ENCODE measurements at places on chromosomes 6 and 20. TPM values are rescaled to one million over a fixed set of nuclear protein-coding genes. Genes with fewer than 3 reads are reported as not detected.

SAMD10 gene
- 0.99 TPM for total RNA-seq

ATP9A gene
- 53.7 TPM for total RNA-seq

ANKS1A gene
- total RNA-seq = 7.8 TPM

GRCh38 chr6:135298455-135298854 is 117.3 kb downstream of the MYB start:
- no peak for DNase-seq

RCAN2 gene
- total RNA-seq = 5.6 TPM

DNA sequence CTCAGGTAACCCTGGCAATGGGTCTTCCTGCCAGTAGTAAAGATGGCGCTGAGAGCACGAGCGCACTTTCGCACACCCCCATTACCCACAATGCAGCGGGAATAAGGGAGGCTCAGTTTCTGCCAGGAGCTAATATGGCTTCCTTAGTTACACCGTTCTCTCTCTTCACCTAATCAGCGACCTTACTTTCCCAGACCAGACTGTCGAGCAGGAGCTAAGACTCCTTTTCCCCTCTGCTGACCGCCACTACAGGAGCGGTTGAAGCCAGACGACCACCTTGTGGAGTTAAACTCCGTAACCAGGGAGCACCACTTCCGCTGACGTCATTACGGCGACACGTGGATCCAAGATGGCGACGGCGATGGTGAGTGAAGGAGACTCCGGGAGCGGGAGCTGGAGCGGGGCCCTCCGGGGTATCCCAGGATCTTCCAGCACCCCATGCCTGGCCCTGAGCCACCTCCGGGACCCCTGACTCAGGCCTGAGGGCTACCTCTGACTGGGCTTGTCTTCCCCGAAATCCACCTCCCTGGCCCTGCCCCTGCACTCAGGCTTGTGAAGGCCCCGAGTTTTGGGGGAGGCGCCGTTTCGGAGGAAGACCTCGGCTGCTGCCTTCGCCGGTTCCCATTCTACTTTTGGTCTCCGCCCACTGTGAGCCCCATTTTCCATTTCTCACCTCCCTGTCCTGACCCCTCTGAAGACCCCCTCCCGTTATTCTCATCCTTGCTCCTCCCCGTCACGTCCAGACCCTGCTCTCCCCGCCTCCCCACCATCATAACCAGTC is at the start of gene TM9SF4:
TM9SF4 (plus strand) TSS at position 323 of the 781 bp plus-strand sequence; CDS start at position 350, 27 bp downstream.
- peak; percentile 90 for DNase-seq

IRF4 gene
- total RNA-seq = under 0.01 TPM

- no peak for DNase-seq
These were observed 10.9 kb upstream of the NCOA3 start for GRCh38 chr20:47490795-47491194.

KHDRBS2 gene
- not detected for total RNA-seq

- no peak for DNase-seq
These were observed 19.4 kb upstream of the BAK1 start for GRCh38 chr6:33599413-33599938.

SLC16A10 gene
- not detected for total RNA-seq

DNA sequence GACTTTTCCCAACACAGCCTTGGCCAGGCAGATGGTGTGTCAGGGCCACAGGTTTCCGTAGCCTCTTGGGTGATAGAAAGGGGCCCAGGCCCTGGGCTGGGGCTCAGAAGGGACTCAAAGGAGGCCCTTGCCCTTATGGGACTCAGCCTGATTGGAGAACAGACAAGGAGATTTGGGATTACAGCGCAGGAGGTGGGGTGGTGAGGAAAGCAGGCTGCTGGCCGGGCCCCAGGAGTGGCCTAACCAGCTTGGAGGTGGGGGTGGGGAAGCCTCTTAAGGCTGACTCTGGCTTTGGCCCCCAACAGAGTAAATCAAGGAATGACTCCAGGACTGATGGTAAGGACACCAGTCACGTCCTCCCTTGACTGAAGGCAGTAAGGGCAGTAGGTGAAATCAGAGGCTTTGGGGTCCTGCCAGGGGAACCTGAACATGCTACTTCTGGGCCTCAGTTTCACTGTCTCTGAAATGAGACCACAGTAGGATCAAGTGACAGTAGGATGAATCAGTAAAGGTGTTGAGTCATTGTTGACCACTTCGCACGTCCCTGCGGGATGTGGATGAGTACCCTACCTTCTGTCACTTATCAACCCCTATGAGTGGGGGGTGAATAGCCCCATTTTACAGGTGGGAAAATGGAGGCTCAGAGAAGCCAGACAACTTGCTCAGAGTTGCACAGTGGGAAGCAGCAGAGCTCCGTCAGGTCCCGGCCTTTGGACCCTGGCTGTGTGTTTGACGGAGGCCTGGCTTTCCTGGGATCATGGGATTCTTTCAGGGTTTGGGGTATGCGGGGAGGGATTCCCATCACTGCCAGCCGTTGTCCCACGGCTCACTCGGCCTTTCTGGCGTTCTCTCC is 4.5 kb downstream of the SNAI1 start:
- DNase-seq = peak; percentile 63

- peak; percentile 66 for DNase-seq
These were observed 98.7 kb downstream of the TRERF1 start for GRCh38 chr6:42352856-42353564.

DNA sequence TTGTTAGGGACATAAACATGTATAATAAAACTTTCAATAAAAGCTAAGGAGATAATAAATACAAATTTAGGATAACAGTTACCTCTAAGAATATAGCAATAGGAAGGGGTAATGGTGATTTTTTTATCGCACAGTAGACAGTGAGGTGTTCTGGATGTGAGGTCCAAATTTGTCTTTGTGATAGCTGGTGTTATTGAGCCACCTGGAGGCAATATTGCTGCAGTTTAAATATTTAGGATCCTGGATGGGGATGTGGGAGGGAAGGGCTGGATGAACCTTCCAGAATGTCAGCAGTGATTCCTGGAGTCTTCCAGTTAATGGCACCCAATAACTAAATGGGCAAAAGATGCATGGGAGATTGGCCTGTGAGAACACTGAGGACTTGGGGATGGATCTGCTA is 13.9 kb downstream of the DEFB123 start:
- no peak for DNase-seq

GRCh38 chr6:16157492-16157891 is 28.6 kb downstream of the MYLIP start:
- no peak for DNase-seq

- peak; percentile 92 for DNase-seq
These were observed 20.0 kb downstream of the PHF20 start for GRCh38 chr20:35791821-35792220.

DNA sequence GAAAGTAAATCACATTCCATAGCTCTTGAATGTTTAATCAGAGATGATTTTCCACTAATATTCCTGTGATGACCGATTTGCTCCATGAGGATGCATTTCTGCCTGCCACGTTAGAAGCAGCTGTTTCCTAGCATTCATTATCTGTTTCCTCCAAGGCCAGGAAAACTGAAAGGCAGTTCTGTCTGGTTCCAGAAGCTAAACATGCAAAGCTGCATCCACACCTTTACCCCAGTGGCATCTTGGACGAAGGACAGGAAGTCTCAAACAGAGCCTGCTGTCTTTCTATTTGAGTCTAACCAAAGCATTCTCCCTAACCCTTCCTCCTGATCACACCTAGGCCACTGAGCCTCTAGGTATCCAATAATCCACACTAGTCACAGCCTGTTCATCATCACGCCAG is 27.6 kb downstream of the CNKSR3 start:
- DNase-seq = peak; percentile 22

SLC2A10 gene
- 42.1 TPM for total RNA-seq

GRCh38 chr20:33852626-33853506 is 41.7 kb downstream of the CHMP4B start:
- peak; percentile 73 for DNase-seq

GRCh38 chr6:168506460-168506859 is 65.5 kb downstream of the SMOC2 start:
- DNase-seq = no peak
